ENCODE measurements at places on chromosomes 1 and 21.
A peak's percentile ranks its signal among the peaks of the same experiment; 100 is the strongest.

GRCh38 chr1:21278208-21278859 lies 11.9 kb downstream of the ECE1 start:
- DNase-seq = no peak
- no peaks in the 10 kb centered on the region for H3K27me3 ChIP-seq
- peaks cover 10% of the 10 kb centered on the region for H3K4me1 ChIP-seq
- no peak overlapping the region for H3K4me3 ChIP-seq
- no peak overlapping the region for H3K27ac ChIP-seq

DNA sequence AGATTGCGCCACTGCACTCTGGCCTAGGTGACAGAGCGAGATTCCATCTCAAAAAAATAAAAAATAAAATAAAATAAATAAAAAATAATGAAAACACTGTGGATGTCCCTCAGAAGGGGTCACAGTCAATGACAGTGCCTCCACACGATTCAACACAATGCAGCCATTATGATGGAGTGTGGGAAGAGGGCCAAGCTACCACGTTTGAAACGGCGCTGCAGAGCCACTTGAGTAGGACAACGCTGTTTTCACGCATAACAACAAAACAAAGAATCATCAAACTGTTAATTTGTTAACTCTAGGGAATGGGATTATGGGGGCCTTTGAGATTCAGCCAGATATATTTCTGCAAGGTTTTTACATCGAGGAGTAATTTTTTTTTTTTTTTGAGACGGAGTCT lies 36.5 kb downstream of the NKAIN1 start:
- no peaks in the 10 kb centered on the region for H3K4me1 ChIP-seq
- no peak for DNase-seq
- H3K4me3 ChIP-seq = no peak overlapping the region
- no peak overlapping the region for H3K27ac ChIP-seq
- H3K27me3 ChIP-seq = no peaks in the 10 kb centered on the region
- H3K36me3 ChIP-seq = no peaks in the 10 kb centered on the region

GRCh38 chr1:202959276-202959620 lies 1.1 kb upstream of the ADIPOR1 start:
- no peak overlapping the region for H3K4me3 ChIP-seq
- H3K4me1 ChIP-seq = peaks cover 18% of the 10 kb centered on the region
- no peak for DNase-seq
- H3K36me3 ChIP-seq = peaks cover 8% of the 10 kb centered on the region
- H3K27me3 ChIP-seq = no peaks in the 10 kb centered on the region

DNA sequence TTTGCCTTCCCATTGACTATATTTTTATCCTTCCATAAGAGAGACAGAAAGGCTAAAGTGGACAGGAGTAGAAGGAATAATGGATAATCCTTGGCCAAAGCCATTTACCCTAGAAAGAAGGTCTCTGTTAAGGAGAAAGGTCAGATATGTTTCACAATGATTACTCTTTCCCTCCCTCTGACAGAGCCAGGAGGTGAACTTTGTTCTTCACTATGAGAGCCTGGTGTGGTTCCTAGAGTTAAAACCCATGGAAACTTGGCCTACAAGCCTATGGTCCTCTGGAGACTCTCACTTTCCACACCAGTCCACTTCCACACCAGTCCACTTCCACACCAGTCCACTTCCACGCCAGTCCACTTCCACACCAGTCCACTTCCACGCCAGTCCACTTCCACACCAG lies 479.9 kb upstream of the ZP4 start:
- no peaks in the 10 kb centered on the region for H3K36me3 ChIP-seq
- H3K27ac ChIP-seq = no peak overlapping the region
- H3K4me1 ChIP-seq = no peaks in the 10 kb centered on the region

DNA sequence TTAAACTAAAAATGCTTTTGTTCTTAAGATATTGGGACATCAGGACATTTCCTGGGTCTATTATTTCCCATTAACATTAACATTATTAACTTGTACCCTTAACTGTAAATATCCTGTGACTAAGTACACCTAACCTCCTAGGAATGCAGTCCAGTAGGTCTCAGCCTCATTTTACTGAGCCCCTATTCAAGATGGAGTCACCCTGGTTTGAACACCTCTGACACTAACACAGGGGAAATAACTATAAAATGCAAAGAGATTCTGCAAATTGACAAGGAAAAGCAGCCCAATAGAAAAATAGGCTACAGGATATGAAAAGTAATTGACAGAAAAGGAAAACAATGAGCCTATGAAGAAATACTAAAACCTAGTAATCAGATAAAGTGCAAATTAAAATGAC lies 11.6 kb upstream of the NCMAP start:
- no peaks in the 10 kb centered on the region for H3K27me3 ChIP-seq
- H3K36me3 ChIP-seq = no peaks in the 10 kb centered on the region
- no peak overlapping the region for H3K4me3 ChIP-seq
- no peak for DNase-seq

- no peaks in the 10 kb centered on the region for H3K36me3 ChIP-seq
- H3K4me3 ChIP-seq = no peak overlapping the region
- H3K27ac ChIP-seq = no peak overlapping the region
- no peak for DNase-seq
- H3K27me3 ChIP-seq = no peaks in the 10 kb centered on the region
Measured at GRCh38 chr1:82079607-82080006, 278.9 kb downstream of the ADGRL2 start.

DNA sequence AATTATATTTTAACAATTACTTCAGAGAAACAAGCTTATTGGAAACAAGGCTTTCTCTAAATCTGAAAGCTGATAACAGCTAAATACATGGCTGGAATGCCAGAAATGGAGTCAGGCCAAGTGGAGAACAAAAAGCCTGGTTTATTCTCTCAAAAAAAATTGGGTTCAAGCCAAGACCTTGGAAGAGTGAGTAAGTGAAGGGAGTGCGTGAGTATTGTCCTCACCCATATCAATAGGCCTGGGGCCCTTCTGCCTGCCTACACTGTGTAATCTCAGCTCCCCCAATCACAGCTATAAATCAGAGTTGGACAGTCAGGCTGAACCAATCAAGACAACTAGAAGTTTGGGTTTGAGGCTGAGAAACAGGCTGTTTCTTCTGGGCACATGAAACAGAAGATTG lies 7.4 kb downstream of the KYAT3 start:
- peaks cover 44% of the 10 kb centered on the region for H3K36me3 ChIP-seq
- no peak overlapping the region for H3K4me3 ChIP-seq
- H3K27me3 ChIP-seq = no peaks in the 10 kb centered on the region
- H3K27ac ChIP-seq = peak overlapping the region; percentile 87
- DNase-seq = peak; percentile 81

GRCh38 chr1:179879797-179880196 lies 2.2 kb upstream of the TOR1AIP2 start:
- no peak overlapping the region for H3K27ac ChIP-seq
- H3K4me1 ChIP-seq = peaks cover 20% of the 10 kb centered on the region
- H3K4me3 ChIP-seq = no peak overlapping the region
- no peak for DNase-seq
- no peaks in the 10 kb centered on the region for H3K27me3 ChIP-seq

DNA sequence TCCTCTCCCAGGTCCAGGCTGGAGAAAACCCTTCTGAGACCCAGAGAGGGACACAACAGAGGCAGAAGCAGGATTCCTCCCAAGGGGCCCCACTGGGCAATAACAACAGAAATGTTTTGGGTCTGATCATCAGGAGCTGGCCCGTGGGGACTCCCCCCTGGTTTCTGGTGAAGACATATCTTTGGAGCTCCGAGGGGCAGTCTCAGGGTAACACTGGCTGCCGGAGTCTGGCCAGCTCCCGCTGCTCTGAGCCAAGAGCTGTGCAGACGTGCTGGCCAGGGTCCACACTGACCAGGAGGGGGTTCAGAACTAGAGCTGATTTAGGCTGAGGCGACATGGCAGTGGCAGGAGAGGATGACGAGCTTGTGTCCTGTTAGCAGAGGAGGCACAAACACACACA lies 13.1 kb downstream of the ECE1 start:
- DNase-seq = no peak
- peaks cover 16% of the 10 kb centered on the region for H3K36me3 ChIP-seq
- H3K4me3 ChIP-seq = no peak overlapping the region
- peaks cover 10% of the 10 kb centered on the region for H3K4me1 ChIP-seq

DNA sequence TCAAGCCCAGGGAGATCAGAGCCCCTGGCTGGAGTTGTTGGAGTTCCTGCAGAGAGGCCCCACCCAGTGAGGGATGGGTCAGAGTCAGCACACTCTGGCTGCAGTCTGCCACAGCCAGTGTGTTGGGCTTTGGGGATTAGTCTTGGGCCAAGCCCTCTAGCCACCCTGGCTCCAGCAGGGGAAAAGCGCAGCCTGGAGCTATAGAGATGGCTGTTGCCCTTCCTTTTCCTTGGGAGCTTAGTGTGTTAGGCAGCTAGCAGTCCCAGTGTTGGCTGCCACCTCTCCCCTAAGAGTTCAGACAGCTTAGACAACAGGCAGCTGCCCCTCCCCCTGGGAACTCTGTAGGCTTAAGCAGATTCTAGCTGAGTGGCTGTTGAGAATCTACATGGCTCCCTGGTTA lies 45.1 kb downstream of the DPT start:
- H3K4me3 ChIP-seq = no peak overlapping the region
- H3K27me3 ChIP-seq = no peaks in the 10 kb centered on the region
- no peaks in the 10 kb centered on the region for H3K36me3 ChIP-seq
- no peaks in the 10 kb centered on the region for H3K4me1 ChIP-seq
- DNase-seq = no peak

GRCh38 chr1:148160048-148160342 lies 7.9 kb upstream of the NBPF11 start:
- H3K27me3 ChIP-seq = no peaks in the 10 kb centered on the region
- H3K4me3 ChIP-seq = no peak overlapping the region
- H3K4me1 ChIP-seq = no peaks in the 10 kb centered on the region
- no peaks in the 10 kb centered on the region for H3K36me3 ChIP-seq
- DNase-seq = peak; percentile 34

DNA sequence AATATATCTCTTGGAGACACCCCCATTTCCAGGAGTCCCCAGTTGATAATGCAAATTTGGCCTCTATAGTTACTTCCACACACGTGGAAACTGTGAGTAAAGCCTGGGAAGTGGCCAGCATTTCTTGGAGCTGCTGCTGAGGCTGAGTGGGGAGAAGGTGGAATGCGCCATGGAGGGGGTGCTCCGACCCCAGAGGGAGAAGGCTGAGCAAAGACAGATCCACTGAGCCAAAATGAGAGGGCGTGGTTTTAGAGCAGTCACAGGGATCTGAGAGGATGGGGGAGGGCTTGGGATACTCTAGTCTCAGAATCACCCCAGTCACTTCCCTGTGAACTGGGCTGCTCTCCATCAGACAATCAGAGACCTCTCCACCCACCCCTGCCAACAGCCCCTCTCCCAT lies 38.7 kb downstream of the TRIM62 start:
- no peak for DNase-seq
- H3K27me3 ChIP-seq = no peaks in the 10 kb centered on the region
- H3K27ac ChIP-seq = no peak overlapping the region
- H3K4me3 ChIP-seq = no peak overlapping the region
- no peaks in the 10 kb centered on the region for H3K36me3 ChIP-seq
- no peaks in the 10 kb centered on the region for H3K4me1 ChIP-seq

GRCh38 chr1:170556917-170557316 lies 25.0 kb downstream of the GORAB start:
- DNase-seq = no peak
- H3K4me1 ChIP-seq = no peaks in the 10 kb centered on the region
- no peak overlapping the region for H3K27ac ChIP-seq
- no peaks in the 10 kb centered on the region for H3K27me3 ChIP-seq
- H3K4me3 ChIP-seq = no peak overlapping the region
- peaks cover 14% of the 10 kb centered on the region for H3K36me3 ChIP-seq

GRCh38 chr1:6690186-6690585 lies 11.4 kb downstream of the DNAJC11 start:
- no peaks in the 10 kb centered on the region for H3K27me3 ChIP-seq
- H3K4me1 ChIP-seq = no peaks in the 10 kb centered on the region
- no peak for DNase-seq
- H3K27ac ChIP-seq = no peak overlapping the region
- H3K36me3 ChIP-seq = peaks cover 22% of the 10 kb centered on the region

- peaks cover 15% of the 10 kb centered on the region for H3K4me1 ChIP-seq
- H3K36me3 ChIP-seq = no peaks in the 10 kb centered on the region
- peak overlapping the region; percentile 4 for H3K4me3 ChIP-seq
- no peak overlapping the region for H3K27ac ChIP-seq
- no peak for DNase-seq
Measured at GRCh38 chr21:35529171-35529863, 480.2 kb upstream of the RUNX1 start.

- peak overlapping the region; percentile 56 for H3K27ac ChIP-seq
- H3K4me3 ChIP-seq = no peak overlapping the region
- no peak for DNase-seq
- no peaks in the 10 kb centered on the region for H3K27me3 ChIP-seq
Measured at GRCh38 chr1:145985129-145985501, 11.3 kb downstream of the TXNIP start.

- H3K4me3 ChIP-seq = no peak overlapping the region
- DNase-seq = no peak
- no peaks in the 10 kb centered on the region for H3K4me1 ChIP-seq
- H3K27me3 ChIP-seq = peaks cover 5% of the 10 kb centered on the region
- no peaks in the 10 kb centered on the region for H3K36me3 ChIP-seq
Measured at GRCh38 chr21:21230672-21231071, 232.5 kb downstream of the NCAM2 start.

DNA sequence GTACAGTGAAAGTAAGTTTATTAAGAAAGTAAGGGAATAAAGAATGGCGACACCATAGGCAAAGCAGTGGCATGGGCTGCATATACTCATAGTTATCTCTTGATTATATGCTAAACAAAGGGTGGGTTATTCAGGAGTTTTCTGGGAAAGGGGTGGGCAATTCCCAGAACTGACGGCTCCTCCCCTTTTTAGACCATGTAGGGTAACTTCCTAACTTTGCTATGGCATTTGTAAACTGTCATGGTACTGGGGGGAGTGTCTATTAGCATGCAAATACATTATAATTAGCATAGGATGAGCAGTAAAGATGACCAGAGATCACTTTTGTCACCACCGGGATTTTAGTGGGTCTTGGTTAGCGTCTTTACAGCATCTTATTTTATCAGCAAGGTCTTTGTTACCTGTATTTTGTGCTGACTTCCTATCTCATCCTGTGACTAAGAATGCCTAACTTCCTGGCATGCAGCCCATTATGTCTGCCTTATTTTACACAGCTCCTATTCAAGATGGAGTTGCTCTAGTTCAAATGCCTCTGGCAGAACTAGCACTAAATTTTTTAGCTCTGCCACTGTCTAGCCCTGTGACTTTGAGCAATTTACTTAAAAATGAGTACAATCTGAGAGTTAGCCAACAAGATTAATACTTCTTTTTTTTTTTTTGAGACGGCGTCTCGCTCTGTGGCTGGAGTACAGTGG lies 110.3 kb upstream of the PALMD start:
- no peak overlapping the region for H3K4me3 ChIP-seq
- H3K27me3 ChIP-seq = no peaks in the 10 kb centered on the region
- DNase-seq = no peak
- no peaks in the 10 kb centered on the region for H3K4me1 ChIP-seq
- no peak overlapping the region for H3K27ac ChIP-seq

DNA sequence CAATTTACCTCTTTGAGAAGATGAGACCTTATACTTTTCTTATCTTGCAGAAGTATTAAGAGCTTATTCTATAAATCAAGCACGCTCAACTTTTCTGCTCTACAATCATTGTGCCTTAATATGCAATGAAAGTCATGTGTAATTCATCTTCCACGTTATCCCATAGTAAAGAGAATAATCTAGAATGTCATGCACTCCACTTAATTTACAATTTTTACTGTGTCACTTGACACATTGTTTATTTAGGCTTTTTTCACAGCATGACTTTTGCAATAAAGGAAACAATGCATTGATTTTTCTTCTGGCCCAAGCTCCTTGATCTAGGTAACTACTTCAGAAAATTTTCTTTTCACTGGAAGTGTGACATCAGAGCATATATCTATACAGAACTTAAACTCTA lies 290.9 kb downstream of the HHIPL2 start:
- no peaks in the 10 kb centered on the region for H3K36me3 ChIP-seq
- no peak overlapping the region for H3K4me3 ChIP-seq
- no peaks in the 10 kb centered on the region for H3K4me1 ChIP-seq
- no peaks in the 10 kb centered on the region for H3K27me3 ChIP-seq
- DNase-seq = no peak

Data from RWPE2 (cell line).